ENCODE measurements at places on chromosomes 4 and X.

GRCh38 chr4:189032606-189033338, 893.5 kb downstream of the TRIML1 start:
- DNase-seq = no peak

DNA sequence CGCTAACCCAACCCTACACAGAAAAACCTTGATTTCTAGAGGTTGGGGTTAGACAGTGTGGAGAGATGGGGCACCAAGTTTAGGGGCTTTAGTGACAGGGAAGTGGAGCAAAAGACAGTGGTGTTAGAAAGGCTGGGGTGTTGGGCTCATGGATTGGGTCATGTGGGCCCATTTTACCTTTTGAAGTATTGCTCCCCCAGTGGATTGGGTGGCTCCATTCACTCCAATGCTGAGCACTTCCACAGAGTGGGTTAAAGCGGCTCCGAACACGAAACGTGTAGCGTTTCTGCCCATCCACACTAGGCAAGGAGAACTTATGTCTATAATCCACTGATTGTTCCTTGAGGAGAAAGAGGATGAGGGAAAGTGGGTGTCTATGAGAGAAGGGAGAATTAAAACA, 2.3 kb downstream of the IL2RG start:
- DNase-seq = no peak

DNA sequence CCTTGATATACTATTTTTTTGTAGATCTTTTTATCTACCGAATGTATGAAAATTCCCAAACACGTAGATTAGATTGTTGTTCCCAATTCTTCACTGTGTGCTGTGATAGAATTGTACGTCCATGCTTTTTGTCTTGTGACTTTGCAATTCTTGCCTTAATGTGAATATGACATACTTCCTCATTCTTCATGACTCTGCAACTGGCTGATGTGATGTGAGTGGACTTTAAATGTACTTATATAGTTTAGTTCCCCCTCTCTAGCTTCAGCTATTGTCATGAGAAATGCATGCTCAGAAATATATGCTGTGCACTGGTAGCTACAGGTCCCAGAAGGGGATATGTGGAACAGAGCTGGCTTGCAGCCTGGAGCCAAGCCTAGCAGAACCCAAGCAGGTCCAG, 89.4 kb downstream of the FTHL17 start:
- DNase-seq = no peak

DNA sequence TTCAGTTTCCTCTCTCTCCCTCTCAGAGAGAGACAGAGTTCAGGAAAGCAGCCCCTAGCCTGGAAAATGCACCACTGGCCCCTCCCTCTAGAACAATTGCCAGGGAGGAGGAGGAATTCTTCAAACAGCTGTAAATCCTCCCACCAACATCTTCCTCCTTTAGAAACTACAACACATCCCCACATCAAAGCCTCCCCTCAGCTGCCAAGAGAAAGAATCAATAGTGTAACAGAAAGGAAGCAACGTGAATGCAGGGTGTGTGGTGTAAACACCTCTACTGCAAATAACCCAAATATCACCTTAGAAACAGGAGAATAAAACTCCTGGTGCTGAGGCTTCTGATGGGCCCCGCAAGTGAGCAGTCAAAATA, 249.9 kb upstream of the GATB start:
- DNase-seq = no peak

DNA sequence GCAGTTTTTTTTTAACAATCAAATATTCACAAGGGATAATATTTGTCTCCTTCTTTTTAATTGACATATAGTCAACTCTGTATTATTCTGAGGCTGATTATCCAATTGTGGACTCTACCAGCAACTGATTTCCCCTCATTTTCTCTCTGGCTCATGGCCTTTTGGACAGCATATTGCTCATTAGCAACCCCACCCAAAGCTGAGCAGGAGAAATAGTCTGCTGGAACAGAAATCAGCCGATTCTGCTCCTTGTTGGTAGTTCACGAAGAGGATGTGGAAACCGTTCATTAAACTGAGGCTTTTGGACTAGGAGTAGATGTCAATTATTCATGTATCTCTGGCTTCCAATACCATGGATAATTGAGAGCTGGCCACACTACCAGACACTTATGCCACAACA, 428.4 kb upstream of the INTU start:
- DNase-seq = no peak

- DNase-seq = no peak
These were observed 182.7 kb downstream of the HTR2C start for GRCh38 chrX:114766541-114766940.

GRCh38 chr4:140635606-140636005, 66.8 kb upstream of the UCP1 start:
- DNase-seq = no peak

DNA sequence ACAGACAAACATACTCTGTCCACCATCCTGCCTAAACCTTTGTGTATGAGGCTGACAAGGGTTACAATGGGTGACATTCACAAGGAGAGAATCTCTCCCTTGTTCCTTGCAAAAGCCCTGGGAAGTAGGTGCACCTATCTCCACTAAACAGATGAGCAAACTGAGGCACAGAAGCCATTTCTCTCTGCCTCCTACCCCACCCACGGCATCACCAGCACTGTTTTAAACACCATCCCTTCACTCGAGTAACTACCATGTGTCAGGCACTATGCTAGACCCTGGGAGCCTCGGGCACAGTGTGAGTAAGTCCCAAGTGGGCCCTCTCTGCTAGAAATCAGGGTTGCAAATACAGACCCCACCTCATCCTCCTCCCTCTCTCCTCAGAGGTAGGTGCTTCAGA, 899 bp downstream of the LYAR start:
- no peak for DNase-seq
